ENCODE measurements at places on chromosomes 6 and 20.

GRCh38 chr6:16635810-16636602 is 125.3 kb downstream of the ATXN1 start:
- DNase-seq: peak; percentile 88

- no peak for DNase-seq
Observed at GRCh38 chr6:74434171-74434570, 738.2 kb downstream of the CD109 start.

DNA sequence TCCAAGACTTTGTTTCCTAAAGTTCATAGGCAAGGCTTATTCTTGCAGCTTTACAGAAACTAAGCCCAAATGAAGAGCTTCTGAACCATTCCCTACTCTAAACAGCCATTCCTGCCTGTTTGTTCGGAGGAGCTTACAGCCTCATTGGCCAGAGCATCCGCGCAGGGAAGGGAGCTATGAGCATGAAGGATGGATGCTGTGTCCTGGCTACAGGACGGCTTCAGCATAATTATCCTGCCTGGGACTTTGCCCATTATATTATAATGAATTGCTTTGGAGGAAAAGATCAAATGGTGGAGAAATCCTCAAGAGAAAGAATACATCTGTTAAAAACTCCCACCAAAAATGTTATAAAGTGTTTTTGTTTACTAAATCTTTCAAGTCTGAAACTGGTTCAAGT is 378.2 kb upstream of the BTBD3 start:
- no peak for DNase-seq

- DNase-seq: no peak
Observed at GRCh38 chr20:39378776-39379175, 416.6 kb downstream of the DHX35 start.

GRCh38 chr20:21677781-21678180 is 27.7 kb upstream of the PAX1 start:
- no peak for DNase-seq
